Osteocyte (in vitro differentiated cells): ENCODE measurements at places on chromosomes 7 and 10.

GRCh38 chr7:158904599-158904998, 48.2 kb downstream of the DYNC2I1 start:
- no peak for DNase-seq

GRCh38 chr10:33808475-33808874, 474.0 kb upstream of the NRP1 start:
- DNase-seq: no peak

GRCh38 chr7:130488392-130489139, 3.3 kb upstream of the MEST start:
- DNase-seq: no peak

GRCh38 chr10:70404787-70405036, 767 bp downstream of the EIF4EBP2 start:
- no peak for DNase-seq

DNA sequence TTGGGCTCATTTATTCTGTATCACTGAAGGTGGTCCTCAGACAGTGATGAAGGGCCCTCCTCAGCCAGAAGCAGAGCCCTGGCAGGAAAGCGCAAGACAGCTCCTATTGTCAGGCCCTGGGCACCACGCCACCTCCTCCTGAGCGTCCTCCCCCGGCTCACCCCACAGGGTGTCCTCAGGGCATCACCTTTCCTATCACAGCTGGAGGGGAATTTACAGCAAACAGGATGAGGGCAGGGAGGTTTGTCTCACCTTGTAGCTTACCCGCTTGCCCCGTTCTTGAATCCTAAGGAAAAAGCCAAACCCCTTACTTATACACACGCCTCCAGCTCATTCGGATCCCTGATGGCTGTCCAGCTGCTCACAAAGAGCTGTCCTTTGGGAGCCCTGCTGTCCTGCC, 50.2 kb upstream of the LANCL2 start:
- DNase-seq: no peak

GRCh38 chr10:117686606-117687005, 144.1 kb downstream of the EMX2 start:
- no peak for DNase-seq

DNA sequence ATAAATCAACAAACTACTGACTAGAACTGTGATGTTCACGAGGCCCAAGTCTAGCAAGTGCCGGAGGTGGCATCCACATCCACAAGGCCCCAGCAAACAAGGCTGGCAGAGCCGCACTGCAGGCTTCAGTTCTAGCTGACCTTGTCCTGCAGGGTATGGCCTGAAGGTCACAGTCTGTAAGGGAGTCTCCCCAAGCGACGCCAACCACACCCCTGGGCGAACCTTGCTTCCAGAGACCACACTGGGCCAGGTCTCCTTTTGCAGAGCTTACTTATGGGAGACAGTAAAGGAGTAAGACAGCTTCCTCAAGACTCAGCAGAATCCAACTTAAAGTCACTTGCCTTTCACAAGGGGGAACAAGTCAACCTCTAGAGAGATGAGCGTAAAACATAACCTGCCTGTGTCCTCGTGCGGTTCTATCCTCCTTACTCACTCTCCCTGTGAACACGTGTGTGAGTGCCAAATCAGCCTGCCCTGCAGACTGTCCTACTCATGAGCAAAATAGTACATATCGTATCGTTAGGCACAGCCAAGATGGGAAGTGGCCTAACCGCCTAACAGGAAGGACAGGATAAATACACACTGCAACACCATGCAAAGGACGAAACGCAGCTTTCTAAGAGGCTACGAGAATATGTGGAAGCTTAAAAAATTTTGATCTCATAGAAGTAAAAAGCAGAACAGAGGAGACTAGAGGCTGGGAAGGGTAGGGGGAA, 22.7 kb downstream of the FAM53B start:
- DNase-seq: no peak

- DNase-seq: no peak
Measured at GRCh38 chr10:3902809-3903410, 117.9 kb upstream of the KLF6 start.

GRCh38 chr10:60803865-60804264, 25.6 kb downstream of the CDK1 start:
- DNase-seq: no peak

GRCh38 chr10:79070606-79071395, 2.0 kb downstream of the ZMIZ1 start:
- DNase-seq: peak; percentile 89

DNA sequence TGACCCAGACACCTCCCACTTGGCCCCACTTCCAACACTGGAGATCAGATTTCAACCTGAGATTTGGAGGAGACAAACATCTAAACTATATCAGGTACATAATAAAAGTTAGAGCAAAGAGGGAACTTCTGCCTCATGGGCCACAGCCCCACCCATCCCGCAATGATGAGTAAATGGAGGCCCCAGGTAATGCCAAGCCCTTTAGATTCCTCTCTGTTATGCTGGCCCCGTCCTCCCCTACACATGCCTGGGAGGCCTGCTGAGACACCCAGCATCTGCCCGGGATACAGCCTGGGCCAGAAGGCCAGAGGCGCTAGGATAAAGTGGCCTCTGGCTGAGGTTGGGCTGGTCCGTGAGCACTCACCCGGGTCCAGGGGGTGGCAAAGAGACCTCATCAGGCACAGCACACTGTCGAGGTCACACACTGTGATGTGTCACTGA, 185.5 kb upstream of the SH2B2 start:
- DNase-seq: peak; percentile 76

GRCh38 chr7:138570715-138571114, 110.7 kb downstream of the TRIM24 start:
- no peak for DNase-seq

DNA sequence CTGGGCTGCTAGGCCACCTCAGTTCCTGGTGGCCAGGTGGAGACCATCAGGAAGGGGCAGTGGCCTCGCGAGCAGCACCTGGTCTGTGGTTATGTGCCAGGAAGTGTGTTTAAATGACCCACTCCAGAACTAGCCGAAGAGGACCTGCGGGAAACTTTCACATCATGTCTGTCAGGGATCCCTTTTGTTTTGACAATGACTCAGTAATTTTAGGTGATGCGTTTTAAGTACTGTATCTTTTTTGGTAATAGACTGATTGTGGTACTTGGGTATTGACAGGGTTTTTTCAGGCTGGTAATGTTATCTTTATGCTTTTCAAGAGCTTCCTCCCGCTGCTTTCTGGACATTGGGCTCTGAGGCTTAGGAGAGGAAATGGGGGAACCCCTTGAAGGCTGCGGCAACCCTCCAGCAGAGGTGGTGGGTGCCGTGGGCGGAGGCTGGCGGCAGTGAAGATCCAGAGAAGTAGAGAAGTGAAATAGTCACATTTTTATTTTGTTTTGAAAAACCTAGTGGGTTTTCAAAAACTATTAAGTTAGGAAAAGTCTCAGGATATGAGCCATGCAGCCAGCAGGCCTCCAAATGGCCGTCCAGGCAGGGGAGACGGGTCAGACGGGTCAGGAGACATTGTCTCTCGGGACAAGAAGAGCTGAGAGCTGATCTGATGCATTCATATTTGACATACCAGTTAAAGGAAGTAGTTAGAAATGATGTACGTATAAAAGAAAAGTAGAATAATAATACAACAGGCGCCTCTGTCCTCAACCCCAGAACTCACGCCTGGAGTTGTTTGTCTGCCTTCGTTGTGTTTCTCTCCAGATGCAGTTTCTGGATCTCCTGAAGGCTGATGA, 27.7 kb downstream of the PPP2R2D start:
- no peak for DNase-seq

DNA sequence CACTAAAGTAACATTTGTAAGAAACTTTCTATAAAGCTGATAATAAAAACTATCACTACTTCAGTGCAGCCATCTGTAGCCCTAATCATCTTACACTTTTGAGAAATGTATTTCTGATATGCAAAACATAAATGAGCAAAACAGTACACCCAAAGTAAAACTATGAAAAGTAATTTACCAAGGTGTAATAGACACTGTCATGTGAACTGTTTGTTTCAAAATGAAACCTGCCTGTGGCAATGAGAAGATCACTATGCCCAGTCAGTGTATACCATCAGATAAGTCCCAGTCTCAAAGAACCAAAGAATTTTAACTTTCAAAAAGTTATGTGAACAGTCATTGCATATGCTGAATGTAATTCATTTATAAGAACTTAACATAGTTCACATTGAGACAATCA, 398.1 kb downstream of the CDC14C start:
- DNase-seq: no peak

- no peak for DNase-seq
Measured at GRCh38 chr7:98249106-98249505, 2.9 kb downstream of the TECPR1 start.

DNA sequence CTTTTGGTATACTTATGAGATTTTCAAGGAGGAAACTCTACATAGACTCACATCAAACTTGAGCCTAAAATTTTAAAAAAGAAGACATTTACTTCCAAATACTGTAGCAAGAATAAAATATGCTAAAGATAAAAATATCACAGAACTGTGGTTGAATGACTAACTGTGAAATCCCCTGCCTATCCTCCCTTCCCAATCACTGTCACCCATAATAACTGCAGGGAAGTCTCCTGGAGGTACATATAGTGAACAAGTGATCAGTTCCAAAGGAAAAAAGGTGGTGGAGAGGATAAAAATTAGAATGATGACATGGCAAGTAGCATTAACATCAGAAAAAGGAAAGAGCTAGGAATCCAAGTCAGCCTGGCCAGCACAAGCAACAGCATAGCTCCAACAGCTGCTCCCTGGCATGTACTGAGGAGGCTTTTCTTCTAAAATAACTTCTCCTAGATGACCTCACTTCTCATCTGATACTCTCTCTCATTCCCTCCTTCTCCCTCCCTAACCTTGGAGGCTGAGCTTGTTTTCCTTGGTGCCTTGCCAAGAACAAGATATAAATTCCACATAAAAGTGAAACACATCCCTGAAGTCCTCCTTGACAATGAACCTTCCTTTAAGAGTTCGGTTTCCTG, 124.0 kb downstream of the IQUB start:
- DNase-seq: no peak

DNA sequence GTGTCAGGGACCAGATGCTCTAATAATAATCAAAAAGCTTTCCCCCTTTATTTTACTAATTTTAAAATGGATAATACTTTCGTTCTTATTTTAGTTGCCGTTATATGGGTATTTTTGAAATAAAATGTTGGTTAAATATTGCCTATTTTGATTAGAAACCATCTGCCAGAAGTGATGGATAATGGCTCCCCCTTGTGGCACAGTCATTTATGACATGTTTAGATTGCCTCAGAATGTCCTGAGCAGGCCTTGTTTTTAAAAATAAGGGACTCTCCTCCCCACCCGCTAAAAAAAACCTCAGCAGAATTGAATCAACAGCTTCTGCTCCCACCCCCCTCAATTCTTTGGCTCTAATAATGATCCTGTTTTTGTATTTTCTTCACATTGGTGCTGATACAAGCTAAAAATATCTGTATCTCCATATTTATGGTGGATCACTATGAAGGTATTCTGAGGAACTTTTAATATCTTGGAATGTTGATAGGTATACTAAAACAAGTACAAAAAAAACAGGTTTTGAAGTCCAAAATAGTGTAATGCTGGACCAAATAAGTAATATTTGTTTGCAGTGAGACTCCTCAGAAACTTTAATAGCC, 38.8 kb downstream of the TMEM60 start:
- DNase-seq: no peak

DNA sequence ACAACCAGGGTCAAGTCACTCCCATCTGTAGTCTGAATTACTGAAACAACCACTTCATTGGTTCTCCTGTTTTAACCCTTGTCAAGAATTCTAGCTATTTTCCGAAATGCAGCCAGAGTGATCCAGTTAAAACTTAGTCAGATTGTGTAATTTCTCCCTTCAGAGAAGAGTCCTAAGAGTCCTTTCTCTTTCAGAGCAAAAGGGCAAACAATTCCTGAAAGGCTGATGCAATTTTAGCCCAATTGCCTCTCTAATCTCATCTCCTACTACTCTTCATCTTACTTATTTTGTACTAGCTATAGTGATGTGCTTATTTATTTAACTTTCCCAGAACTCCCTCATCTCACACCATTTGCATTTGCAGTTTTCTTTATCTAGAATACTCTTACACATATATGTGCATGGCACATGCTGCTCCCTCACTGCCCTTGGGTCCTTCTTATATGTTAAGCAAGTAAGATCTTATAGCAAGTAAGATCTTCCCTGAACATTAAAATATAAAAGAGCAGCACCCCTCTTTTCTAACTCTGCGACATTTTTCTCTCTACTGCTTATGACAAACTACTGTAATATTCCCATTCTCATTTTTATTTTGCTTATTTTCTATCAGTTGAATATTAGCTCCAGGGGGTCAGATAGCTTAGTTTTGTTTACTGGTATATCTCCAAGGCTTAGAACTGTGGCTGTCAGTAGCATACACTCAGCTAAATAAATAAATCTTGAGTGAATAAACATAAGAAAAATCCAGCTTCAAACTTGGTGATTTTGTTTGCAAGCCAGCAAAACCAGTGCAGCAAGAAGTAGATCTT, 44.6 kb downstream of the HGF start:
- no peak for DNase-seq

GRCh38 chr7:67429735-67430134, 433.1 kb downstream of the TYW1 start:
- DNase-seq: no peak

- DNase-seq: no peak
Measured at GRCh38 chr7:129090300-129090907, 35.5 kb upstream of the TNPO3 start.

- DNase-seq: peak; percentile 83
Measured at GRCh38 chr10:43249962-43250614, 16.8 kb downstream of the RASGEF1A start.

DNA sequence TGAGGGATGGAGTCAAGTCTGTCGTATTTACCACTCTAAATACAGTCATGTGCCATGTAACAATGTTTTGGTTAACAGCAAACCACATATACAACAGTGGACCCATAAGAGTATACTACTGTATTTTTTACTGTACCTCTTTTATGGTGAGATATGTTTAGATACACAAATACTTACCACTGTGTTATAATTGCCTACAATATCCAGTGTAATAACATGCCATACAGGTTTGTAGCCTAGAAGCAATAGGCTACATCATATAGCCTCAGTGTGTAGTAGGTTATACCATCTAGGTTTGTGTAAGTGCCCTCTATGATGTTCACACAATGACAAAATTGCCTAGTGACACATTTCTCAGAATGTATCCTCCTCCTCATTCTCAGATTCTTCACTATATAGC, 110.4 kb downstream of the FAM107B start:
- no peak for DNase-seq

DNA sequence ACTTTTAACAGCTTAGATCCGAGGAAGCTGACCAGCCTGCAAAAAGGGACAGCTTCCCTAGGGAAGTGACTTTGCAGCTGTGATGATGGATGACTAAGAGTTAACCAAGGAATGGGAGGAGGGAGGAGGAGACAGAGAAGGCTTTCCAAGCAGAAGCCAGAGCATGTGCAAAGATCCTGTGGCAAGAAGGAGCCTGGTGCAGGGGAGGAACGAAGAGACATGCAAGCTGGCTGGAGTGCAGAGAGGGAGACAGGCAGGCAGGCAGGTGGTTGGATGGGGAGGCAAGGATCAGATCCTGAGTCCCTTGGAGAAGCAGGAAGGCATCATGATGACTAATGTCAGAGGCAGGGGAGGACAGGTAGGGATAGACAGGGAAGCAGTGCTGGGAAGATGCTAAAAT, 148.8 kb downstream of the PFKFB3 start:
- DNase-seq: peak; percentile 59

GRCh38 chr10:89156161-89156835, 50.8 kb downstream of the CH25H start:
- no peak for DNase-seq
